ENCODE measurements at places on chromosomes 7 and 10.
A peak's percentile ranks its signal among the peaks of the same experiment; 100 is the strongest.

DNA sequence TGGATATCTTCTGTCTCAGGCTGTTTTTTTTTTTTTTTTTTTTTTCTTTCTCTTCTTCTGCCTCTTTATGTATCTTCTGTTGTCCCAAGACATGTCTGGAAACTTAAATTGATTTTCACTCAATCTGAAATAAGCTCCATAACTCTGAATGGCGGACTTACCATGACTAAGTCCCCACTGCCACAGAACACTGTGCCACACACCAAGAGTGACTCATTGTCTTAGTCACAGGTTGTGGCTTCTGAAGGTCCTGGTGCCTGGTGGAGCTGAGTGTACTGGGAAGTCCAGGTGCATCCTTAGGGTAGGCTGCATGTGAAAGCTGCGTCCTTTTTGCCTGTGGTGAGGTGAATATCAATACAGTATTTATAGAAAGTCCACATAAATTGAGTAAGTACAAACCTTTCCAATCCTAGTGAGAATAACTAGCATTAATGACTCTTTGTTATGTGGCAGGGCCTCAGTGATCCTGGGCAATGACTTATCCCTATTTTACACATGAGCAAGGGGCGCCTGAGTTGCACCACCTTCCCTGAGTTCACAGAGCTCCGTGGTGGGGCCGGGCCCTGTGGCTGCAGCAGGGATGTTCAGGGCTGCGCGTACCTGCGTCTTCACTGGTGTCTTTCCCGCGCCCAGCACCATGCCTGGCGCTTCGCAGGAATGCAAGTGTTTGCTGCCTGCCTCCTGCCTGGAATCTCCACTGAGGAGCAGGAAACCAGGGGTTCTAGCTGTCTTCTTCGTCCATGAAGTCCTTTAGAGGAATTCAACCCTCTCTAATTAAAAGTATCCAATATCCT lies 4.3 kb downstream of the PFKP start:
- no peak for DNase-seq

- DNase-seq: no peak
Observed at GRCh38 chr7:92158660-92159575, 20.0 kb downstream of the LRRD1 start.

DNA sequence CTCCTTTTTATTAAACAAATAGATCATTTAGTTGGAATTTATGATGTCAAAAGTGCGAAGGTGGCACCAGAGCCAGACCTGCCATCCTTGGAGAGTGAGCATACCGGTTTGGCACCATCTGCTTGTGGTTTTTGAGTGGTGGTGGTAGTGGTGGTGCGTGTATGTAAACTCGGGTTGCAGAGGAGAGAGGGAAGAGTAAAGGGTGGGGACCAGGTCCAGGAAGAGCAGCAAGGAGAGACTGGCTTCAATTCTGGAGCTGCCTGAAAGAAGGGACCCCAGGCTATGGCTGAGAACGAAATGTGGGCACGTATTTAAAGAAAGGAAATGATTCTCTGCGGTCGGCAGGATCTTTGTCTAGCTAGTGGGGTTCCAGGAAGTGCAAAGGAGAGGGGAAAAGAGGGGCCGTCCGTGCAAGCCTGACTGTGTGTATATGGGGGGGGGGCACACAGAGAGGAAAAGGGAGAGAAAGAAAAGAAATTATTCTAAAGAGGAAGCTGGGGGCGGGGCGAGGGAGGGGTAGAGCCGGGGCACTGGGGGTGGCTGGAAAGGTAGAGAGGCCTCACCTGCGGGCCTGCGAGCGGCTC lies 448 bp upstream of the GOLGA7B start:
- DNase-seq: no peak

- DNase-seq: no peak
Observed at GRCh38 chr10:661597-662222, 27.8 kb downstream of the DIP2C start.

GRCh38 chr7:41481353-41481752 lies 221.5 kb downstream of the INHBA start:
- no peak for DNase-seq

DNA sequence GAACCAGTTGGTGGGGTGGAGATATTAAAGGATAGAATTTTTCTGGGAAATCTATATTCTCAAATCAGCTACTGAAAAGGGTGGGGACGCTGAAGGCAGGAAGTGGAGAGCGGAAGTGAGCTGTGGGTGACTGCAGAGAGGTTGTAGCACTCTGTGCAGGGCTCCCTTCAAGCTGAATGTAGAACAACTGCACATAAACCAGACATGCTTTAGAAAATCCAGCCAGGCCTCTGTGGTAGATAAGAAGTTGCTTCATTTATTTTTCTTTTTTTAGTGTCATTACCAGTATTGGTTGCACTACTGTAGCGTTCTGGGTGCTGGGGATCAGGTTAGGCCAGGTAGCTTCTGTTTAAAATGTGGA lies 127.8 kb downstream of the CELF2 start:
- DNase-seq: no peak

- DNase-seq: peak; percentile 6
Observed at GRCh38 chr10:30059209-30060107, at the start of gene JCAD. Gene JCAD (minus strand): TSS chr10:30059586. CDS start chr10:30047812, 11,774 bp downstream.

DNA sequence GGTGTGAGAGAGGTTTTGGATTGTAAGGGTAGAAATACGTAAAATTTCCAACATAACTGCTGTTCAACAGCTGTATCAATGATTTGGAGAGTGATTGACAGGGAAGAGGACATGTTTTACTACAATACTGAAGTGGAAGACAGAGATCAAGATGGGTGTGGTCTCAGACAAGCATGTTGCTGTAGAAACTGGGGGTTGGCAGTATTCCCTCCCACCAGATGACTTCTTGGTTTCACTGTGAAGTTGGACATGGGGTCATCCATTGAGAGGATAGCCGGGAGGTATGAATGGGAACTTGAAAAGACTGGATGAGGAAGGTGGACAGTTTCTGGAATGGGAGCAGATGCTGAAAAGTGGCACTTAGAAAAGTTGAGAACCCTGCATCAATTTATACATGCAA lies 95.3 kb upstream of the HDAC9 start:
- DNase-seq: no peak

- no peak for DNase-seq
Observed at GRCh38 chr10:124318811-124319210, 99.9 kb downstream of the OAT start.

GRCh38 chr10:5730766-5731165 lies 46.1 kb downstream of the TASOR2 start:
- no peak for DNase-seq

- no peak for DNase-seq
Observed at GRCh38 chr7:2734084-2734686, 46.2 kb downstream of the AMZ1 start.

DNA sequence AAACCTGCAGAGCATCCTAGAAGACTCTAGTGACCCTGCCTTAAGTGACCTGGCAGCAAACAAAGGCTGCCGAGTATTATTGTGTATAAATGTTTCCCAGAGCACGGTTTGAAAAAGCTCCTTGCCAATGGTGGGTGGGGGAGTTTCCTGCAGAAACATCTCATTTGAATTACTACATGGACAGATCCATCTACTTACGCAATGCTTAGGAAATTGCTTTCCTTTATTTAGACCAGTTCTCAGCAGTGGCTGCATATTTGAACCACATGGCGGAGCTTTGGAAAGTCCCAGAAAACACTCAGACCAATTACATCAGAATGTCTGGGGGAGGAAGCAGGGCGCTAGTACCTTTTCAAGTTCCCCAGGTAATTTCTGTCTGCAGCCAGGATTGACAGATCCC lies 560.9 kb downstream of the SDK1 start:
- no peak for DNase-seq

DNA sequence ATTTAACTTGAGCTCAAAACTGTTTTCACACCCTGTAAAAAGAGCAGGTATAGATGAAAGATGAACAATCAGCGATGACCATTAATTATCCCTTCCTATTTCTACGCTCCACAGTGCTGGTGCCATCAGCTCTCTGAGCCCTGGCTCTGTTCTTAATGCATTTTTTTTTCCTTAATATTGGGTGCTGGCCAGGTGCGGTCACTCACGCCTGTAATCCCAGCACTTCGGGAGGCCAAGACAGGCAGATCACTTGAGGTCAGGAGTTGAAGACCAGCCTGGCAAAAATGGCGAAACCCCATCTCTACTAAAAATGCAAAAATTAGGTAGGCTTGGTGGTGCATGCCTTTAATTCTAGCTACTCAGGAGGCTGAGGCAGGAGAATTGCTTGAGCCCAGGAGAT lies 4.2 kb downstream of the STEAP4 start:
- no peak for DNase-seq

DNA sequence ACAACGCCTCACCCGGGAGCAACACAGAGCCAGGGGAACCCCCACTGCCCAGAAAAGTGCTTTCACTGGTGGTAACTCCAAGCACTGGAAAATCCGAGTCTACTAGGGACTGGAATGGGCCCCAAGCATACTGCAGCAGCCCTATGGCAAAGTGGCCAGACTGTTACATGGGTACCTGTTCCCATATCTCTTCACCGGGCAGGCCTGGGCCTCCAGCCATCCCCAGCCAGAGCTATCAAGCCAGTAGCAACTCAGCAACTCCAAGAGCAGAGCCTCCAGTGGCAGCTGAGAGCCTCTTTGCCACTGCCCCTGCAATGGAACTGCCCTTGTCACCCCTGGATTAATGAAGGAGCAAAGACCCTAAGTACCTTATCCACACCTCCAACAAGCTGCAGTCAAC lies 73.5 kb downstream of the HBP1 start:
- DNase-seq: no peak

DNA sequence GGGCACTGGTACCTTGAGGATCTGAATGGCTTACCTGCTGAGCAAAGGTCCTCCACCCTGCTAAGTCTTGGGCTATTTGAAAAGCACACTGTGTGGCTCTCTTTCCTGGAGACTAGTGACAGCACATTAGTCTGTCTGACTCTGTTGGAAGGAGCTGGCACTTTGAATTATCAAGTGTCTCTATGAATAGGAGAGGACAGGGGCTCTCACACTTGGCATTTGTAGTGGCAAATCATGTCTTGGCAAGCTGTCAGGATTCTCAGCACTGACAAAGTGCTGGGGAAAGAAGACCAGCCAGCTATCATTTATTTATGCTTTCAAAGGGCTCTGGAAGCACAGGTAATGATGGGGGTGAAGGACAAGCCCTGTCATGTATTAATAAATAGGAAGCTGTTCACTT lies 62.8 kb downstream of the MTPN start:
- no peak for DNase-seq

DNA sequence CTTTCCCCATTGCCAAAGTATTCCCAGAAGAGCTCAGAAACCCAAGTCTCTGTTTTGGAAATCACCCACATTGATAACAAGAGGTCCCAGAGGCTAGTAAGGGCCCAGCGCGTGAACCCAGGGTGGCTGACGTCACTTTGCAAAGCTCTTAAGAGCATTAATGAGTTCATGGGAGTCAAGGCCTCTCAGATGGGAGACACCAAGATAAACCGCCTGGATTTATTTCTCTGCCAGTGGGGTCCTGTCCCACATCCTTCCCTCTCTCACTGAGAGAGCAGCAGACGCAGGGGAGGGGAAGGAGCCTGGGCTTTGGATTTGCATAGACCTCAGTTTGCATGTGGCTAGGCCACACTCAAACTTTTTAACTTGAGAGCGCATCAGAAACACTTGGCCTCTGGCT lies 184.8 kb upstream of the PDE1C start:
- DNase-seq: no peak

DNA sequence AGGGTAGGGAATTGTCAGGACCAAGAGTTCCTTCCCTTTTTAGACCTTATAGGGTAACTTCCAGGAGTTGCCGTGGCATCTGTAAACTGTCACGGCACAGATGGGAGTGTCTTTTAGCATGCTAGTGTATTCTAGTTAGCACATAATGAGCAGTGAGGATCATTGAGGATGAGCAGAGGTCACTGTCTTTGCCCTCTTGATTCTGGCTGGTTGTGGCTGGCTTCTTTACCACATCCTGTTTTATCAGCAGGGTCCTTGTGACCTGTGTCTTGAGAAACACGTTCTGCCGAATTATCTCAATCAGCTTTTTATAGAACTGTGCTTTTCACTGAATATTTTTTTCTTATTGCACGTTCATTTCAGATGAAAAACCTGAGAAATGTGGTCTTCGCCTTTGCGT lies 41.5 kb downstream of the MINPP1 start:
- no peak for DNase-seq

DNA sequence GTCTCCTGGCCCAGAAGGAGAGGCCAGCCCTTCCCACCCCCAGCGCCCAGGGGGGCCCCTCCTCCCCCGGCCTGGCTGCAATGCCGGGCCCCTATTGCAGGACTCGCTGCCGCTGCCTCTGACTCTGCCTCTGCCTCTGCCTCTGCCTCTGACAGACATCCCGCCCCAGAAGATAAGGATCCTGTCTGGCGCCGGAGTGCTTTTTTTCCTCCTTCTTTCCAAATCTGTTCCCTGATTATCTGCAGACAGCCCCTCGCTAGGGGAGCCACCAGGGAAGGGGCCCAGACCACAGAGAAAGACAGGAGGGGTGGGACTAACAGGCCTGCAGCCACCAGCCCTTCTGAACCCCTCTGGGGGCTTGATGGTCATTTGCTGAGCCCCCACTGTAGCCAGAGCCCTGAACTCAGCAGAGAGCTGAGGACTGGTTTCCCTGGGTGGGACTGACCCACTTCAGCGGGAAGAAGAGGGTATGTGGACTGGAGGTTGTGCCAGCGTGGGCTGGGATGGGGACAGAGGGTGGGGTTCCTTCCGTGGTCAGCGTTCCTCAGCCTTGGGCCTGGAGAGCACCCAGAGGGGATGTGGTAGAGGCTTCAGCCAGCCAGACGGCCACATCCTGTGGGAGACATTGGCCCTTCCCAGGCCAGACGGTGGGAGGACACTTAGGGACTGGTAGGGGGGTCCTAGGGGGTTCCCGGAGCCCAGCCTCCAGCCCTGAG lies 22.8 kb downstream of the UNC5B start:
- no peak for DNase-seq

- no peak for DNase-seq
Observed at GRCh38 chr10:110421512-110422138, 76.1 kb upstream of the DUSP5 start.

DNA sequence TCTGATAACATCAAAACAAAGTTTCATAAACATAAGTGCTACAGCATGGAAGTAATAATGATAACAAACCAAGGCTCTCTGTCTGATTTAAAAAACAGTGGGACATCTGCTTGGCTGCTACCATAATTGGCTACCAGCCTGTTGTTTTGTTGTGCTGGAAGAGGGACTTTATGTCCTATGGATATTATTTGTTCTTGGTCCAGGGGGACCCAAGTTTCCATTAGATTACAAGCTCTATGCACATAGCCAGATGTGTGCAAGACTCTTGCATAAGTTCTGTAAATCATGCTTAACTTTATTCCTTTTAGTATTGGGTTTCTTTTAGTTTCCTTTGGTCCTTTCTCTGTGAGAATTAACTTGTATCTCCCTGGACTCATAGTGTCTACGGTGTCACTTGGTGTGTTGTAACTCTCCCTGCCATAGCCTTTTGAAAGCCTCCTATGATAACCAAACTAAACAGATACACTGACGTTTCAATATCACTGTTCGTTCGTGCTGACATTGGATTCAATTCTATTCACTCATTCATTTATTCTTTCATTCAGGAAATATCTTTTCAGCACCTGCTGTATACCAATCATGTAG lies 41.4 kb upstream of the CD36 start:
- DNase-seq: no peak
